Stimulated activated CD4-positive, alpha-beta T cell treated with anti-CD3 and anti-CD28 coated beads, TNF-alpha, amount 100 ng/mL, for 48 hours (primary cell): ENCODE measurements at places on chromosomes 6 and 20.

GRCh38 chr20:21395666-21396598, 1.4 kb downstream of the NKX2-4 start:
- DNase-seq, result no peak

DNA sequence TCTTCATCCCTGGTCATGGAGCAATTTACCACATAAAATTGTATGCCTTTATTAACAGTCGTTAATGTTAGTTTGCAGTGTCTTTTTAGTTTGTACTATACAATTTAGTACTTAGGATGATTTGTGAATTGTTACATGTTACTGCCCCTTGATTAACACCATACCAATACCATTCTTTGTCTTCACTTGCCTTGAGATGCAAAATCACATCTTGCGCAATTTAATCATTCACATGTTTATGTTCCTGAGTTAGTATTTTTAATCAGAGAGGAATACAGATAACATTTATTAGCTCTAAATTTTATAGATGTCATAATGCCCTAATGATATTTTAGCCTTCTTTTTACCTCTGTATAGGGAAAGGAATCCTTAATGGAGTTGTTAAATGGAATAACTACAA, 114.1 kb downstream of the SCAF8 start:
- no peak for DNase-seq

- DNase-seq, result no peak
Measured at GRCh38 chr20:14919501-14920081, 582.2 kb upstream of the FLRT3 start.

DNA sequence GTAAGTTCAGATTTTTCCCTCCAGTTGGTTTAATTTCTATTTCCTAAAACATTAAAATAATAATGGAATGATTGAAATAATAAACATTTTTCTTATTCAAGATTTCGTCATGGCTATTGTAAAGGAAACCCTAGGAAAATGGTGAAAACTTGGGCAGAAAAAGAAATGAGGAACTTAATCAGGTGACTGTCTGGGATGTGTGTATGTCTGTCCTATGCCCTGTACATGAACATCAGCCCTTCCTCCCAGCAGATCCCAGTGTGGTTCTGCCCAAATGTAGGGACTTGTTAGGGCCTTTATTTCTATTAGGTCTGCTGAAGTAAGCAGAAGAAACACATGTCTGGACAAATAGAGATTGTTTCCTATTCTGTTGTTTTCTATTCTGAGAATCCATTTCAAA, 13.1 kb downstream of the RIOK1 start:
- DNase-seq, result no peak

DNA sequence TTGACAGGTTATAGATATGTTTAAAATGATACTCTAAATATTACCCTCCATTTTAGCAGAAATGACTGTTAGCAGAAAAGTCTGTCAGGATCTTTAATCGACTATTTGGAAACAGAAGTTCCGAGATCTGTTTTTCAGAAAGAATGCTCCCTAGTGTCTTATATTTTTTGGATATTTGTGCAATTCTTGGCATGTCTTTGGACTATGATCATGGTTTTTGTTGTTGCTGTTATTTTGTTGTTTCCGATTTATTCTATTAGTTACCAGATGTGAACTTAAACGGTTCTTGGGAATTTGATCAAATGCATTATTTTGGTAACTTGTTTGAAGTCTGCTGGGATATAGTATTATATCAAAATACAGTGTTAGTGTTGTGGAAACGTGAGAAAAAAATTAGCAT, 106.4 kb upstream of the CEP162 start:
- no peak for DNase-seq

- no peak for DNase-seq
Measured at GRCh38 chr20:59561228-59561605, 43.1 kb upstream of the PHACTR3 start.

GRCh38 chr20:24668791-24669190, 199.4 kb downstream of the SYNDIG1 start:
- DNase-seq, result no peak

GRCh38 chr6:107125771-107126170, 10.5 kb upstream of the BEND3 start:
- no peak for DNase-seq

GRCh38 chr6:110432285-110432900, 17.0 kb upstream of the DDO start:
- no peak for DNase-seq

DNA sequence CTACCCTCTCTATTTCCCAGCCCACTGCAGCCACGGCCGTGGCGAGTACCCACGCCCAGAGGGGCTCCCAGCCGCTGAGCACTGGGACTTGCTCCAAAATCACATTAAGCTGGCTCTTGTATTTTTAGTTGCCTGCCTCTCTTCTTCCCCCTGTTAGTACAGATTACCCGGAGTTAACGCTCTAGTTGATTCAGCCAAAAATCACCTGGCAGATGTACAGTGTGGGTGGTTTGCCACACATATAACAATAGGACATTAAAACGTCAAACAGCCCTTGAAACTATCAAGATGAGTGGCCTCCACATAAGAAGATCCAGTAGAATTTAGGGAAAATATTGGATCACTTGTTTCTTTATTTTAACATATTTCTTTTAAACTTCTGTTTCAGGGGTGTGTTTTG, 268.8 kb upstream of the PRDM1 start:
- no peak for DNase-seq

DNA sequence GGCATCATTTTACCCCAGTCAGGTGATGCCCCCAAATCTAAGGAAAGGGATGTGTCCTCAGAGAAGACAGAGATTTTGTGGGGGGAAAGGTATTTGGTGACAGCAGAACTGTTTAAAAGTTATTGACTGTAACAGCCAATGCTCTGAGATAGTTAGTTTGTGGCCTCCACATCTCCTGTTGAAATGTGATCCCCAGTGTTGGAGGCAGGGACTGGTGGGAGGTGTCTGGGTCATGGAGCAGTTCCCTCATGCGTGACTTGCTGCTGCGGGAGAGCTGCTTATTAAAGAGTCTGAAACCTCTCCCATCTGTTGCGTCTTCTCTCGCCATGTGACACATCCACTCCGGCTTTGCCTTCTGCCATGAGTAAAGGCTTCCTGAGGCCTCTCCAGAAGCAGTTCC, 282.8 kb upstream of the FOXQ1 start:
- no peak for DNase-seq

DNA sequence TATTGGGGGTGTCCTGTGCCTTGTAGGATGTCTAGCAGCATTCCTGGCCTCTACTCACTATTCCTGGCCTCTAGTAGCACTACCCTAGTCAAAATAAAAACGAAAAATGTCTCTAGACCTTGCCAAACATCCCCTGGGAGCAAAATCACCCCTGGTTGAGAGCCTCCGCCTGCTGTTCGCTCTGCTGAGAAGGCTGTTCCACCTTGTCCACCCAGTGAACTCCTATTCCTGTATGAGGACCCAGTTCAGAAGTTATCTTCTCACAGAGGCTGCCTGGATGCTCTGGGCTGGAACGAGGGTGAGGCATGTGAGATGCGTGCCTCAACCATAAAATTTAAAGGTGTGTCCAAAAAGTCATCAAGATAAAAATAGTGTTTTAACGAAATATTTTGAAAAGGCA, 101.9 kb downstream of the TOX2 start:
- DNase-seq, result no peak

- DNase-seq, result no peak
Measured at GRCh38 chr6:56687551-56687950, 44.9 kb upstream of the DST start.

DNA sequence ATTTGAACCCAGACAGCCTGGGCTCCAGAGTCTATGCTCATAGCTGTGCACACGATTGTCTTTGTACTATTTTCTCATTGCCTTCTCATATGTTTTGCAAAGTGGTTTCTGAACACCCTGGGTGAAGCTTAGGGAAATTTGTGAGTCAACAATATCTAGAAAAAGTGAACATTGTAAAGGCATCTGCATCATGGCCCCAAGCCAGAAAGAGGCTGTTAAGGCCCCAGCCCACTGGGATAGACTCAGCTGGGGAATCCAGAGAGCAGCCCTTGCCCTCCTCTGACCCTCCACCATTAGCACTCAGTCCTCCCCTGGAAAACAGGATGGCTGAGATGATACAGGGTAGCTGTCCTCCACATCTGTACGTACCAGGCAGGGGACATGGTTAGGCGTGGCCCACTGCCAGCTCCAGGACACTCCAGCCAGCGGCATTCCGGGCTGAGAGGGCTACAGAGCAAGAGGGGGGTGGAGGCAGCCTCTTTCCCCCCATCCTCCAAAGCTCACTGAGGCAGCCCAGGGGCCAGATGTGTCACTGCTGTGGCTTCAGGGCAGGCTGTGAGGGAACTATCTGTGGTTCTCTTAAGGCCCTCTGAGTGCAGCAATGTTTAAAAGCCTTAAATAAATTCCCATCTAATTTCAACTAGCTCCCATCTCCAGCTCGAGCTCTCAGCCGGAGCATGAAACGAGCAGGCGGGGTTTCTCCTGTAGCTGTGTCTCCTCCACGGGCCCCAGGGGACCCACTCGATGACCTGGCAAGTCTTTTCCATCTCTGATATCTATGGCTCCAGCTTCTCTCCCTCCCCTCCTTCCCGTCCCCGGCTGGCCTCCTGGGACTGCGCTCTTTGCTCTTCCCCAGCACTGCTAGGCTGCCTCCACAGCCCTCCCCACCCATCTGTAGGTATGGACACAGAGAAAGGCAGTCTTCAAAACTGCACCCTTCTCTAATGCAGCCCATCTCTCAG, 209.4 kb upstream of the LRFN2 start:
- no peak for DNase-seq

DNA sequence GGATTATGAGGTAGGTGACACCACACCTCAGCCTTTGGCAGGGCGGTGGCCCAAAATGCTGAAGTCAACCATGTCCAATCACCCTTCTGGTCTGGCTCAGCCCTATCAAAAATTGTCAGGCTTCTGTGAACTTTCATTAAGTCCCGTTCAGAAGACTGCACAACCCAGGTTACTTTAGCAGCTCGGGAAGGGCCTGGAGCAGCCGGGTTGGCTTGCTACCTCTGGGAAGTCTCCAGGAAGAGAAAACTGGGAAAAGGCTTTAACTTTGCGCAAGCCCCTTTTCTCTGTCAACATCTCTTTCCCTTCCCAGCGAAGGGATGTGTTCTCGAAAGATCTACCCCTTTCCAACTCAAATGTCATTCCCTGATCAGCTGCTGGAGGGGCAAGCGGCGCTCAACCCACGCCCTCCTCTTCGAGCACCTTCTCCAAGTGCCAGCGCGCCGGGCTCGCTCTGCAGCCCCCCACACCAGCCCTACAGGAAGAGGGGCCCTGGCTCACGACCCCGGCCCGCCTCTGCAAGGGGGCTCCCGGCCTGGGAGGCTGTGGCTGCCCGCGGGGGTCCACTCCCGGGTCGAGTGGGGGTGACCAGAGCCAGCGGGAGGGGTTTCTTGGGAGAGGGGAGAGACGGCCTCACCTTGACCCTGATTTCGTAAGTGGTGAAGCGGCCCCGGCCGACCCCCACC, 573 bp downstream of the SNX3 start:
- DNase-seq, result no peak
